ENCODE measurements at places on chromosomes 3 and 15. TPM values are rescaled to one million over a fixed set of nuclear protein-coding genes. Genes with fewer than 3 reads are reported as not detected.

Gene SLC2A2
- polyA plus RNA-seq = not detected

Gene CD276
- polyA plus RNA-seq = not detected

Gene PPP1R14D
- polyA plus RNA-seq = not detected

Gene FGF7
- polyA plus RNA-seq = not detected

- H3K4me3 ChIP-seq = no peak overlapping the region
- H3K27ac ChIP-seq = no peak overlapping the region
- DNase-seq = no peak
- H3K27me3 ChIP-seq = no peaks in the 10 kb centered on the region
- no peaks in the 10 kb centered on the region for H3K36me3 ChIP-seq
These were observed 851 bp upstream of the TEX55 start for GRCh38 chr3:119145128-119145499.

DNA sequence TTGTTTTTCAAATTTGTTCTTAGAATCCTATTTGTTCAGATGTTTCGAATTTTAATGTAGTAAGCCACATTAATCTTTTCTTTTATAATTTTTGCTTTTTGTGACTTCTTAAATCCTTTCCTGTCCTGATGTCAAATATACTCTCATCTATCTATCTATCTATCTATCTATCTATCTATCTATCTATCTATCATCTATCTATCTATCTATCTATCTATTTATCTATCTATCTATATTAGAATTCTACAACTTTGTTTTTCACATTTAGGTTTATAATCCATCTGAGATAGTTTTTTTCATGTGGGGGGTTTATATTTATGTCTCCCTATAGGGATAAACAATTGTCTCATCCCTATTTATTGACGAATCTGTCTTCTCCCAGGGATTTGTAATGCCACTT lies 32.1 kb downstream of the CTXND1 start:
- no peak overlapping the region for H3K4me3 ChIP-seq
- H3K4me1 ChIP-seq = no peaks in the 10 kb centered on the region
- H3K27me3 ChIP-seq = peaks cover 3% of the 10 kb centered on the region
- no peak for DNase-seq

- H3K4me1 ChIP-seq = peaks cover 5% of the 10 kb centered on the region
- no peak overlapping the region for H3K27ac ChIP-seq
- no peak for DNase-seq
- no peaks in the 10 kb centered on the region for H3K27me3 ChIP-seq
These were observed 75.9 kb downstream of the ZBTB20 start for GRCh38 chr3:115071166-115071565.

GRCh38 chr3:64148955-64149653 lies 76.2 kb downstream of the PRICKLE2 start:
- no peak overlapping the region for H3K4me3 ChIP-seq
- no peaks in the 10 kb centered on the region for H3K4me1 ChIP-seq
- H3K36me3 ChIP-seq = no peaks in the 10 kb centered on the region
- no peak for DNase-seq
- H3K27me3 ChIP-seq = no peaks in the 10 kb centered on the region

- H3K27me3 ChIP-seq = no peaks in the 10 kb centered on the region
- no peaks in the 10 kb centered on the region for H3K36me3 ChIP-seq
- H3K4me3 ChIP-seq = no peak overlapping the region
- H3K27ac ChIP-seq = no peak overlapping the region
These were observed 148.6 kb downstream of the CACNA2D3 start for GRCh38 chr3:54270816-54271526.

- no peak for DNase-seq
- H3K4me1 ChIP-seq = peaks cover 8% of the 10 kb centered on the region
- no peaks in the 10 kb centered on the region for H3K36me3 ChIP-seq
- H3K4me3 ChIP-seq = no peak overlapping the region
These were observed 187.9 kb downstream of the OPA1 start for GRCh38 chr3:193780810-193781478.

DNA sequence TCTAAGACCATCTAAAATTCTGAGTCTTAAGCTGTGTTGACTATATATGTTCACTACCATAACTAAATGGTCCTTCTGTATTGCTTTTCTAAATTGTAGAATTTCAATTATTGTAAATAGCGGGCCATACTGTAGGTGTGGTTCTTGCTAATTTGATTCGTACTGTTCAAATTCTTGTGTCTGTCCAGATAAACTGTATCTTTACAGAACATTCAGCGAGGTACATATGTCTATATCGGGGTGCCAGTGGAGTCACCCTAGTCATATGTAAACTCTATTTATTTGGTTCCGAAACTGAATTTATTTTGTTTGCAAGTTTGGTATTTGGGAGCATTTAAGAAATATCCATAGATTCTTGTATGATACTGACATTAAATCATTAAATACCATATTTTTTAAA lies 69.0 kb downstream of the IGF1R start:
- no peak for DNase-seq
- H3K27me3 ChIP-seq = no peaks in the 10 kb centered on the region
- no peak overlapping the region for H3K27ac ChIP-seq
- no peak overlapping the region for H3K4me3 ChIP-seq

GRCh38 chr3:147618691-147619090 lies 209.5 kb downstream of the ZIC1 start:
- H3K4me3 ChIP-seq = no peak overlapping the region
- H3K27me3 ChIP-seq = no peaks in the 10 kb centered on the region
- H3K36me3 ChIP-seq = no peaks in the 10 kb centered on the region
- no peaks in the 10 kb centered on the region for H3K4me1 ChIP-seq

Data from CD4-positive, CD25-positive, alpha-beta regulatory T cell (primary cell).